Activated CD4-positive, alpha-beta T cell treated with anti-CD3 and anti-CD28 coated beads, Interleukin-10, Interleukin-2, amounts not matched to agents 100 ng/mL and 50 ng/mL, durations not matched to agents 16 hours and 8 hours (primary cell): ENCODE measurements at places on chromosomes 12 and 14.

DNA sequence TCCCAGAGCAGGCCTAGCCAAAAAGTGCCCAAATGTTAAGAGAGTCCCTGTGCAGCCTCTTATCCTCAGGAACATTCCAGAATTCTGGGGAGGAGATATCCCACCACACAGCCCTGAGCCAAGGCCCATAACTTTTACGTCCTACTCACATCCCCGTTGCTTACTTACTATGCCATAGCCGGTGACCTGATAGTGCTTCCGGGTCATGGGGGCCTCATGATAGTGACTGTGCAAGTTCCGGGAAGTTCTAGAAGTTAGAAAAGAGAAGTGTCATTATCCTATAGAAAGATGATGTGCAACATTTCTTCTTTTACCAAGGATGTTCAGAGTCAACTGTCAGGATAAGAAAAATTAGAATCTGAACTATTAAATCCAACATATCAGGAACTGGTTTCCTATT lies 15.6 kb upstream of the NGB start:
- no peak for DNase-seq

GRCh38 chr12:57528176-57528575 lies 5.6 kb downstream of the MBD6 start:
- DNase-seq = no peak

- DNase-seq = no peak
These were observed 37.4 kb upstream of the NKX2-8 start for GRCh38 chr14:36619853-36620252.

DNA sequence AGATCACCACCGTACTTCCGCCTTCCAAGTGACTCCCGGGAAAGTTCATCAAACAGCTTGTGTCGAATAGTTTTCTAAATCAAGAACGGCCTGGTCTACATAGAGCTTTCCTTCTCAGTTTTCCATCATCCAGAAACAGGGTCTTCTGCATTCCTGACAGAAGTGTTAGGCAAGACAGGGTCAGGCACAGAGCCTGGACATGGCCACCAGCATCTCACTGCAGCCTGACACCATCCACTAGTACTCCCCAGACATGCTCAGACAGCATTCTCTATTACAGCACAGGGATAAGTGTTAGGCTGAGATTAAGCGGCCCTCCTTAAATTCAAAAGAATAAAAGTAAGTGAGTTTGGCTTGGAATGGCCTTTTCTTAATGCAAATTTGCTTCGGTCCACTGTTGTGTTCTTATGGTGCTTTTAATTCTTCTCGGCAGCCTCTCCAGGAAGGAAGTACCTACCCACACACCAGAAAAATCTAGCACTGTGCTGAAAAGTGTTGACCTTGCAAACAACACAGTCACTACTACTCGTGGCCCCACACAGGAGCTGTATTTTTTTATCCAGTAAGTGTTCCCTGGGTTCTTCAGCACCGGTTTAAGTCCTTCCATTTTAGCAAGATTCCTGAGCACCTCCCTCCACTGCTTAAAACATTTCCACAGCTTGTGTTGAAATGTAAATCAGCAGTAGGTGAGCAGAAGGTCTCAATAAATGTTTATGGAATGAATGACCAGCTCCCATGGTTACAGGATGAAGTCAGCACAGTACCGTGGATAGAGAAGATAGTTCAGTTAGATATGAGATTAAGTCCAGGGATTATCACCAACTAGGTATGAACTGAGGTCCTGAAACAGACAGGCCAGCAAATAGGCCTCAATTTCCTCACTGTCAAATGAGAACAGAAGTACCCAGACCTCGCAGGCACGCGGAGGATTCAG lies 44.1 kb downstream of the SETD3 start:
- peak; percentile 38 for DNase-seq

DNA sequence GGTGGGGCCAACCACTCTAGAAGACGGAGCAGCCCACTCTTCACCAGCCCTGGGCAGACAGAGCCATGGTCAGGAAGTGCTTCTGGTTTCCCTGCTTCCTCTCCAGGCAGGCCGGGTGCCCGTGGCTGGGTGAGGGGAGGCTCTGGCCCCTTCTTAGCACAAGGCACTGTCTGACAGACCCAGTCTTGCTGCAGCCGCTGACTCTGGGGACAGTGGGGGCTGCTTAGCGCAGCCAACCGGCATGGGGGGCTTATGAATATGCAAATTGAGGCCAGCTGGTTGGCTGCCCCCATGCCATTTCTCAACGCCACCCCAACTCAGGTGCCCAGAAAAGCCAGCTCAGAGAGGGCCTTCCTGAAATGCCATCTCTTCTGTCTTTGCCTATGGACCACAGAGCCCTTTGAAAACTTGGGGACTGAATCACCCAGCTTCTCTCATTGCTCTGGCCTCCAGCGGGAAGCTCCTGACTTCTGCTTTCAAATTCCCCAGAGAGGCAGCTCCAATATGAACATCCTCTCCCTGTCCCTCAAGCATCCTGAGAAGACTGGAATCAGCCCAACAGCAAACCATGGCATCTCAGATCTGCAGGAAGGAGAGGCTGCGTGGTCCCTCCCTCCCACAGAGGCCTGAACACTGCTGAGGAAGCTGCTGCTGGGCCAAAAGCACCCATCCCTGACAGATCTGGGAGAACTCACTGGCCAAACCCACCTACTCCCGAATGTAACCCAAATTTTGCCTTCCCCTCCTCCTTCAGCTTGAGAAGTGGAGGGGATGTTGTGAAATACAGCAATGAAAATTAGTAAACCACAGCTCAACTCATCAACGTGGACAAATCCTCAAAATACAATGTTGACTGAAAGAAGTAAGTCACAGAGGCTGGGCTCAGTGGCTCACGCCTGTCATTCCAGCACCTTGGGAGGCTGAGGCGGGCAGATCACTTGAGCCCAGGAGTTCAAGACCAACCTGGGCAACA lies at the start of gene PROX2:
TSS of gene PROX2 (minus strand) at position 205 of the 973 bp plus-strand sequence. CDS start 12,311 bp downstream, outside the sequence.
- DNase-seq = no peak

GRCh38 chr12:108560752-108561719 lies at the start of gene SART3:
Gene SART3 (minus strand): TSS chr12:108561173. CDS start chr12:108561154, 19 bp downstream.
- DNase-seq = peak; percentile 89

DNA sequence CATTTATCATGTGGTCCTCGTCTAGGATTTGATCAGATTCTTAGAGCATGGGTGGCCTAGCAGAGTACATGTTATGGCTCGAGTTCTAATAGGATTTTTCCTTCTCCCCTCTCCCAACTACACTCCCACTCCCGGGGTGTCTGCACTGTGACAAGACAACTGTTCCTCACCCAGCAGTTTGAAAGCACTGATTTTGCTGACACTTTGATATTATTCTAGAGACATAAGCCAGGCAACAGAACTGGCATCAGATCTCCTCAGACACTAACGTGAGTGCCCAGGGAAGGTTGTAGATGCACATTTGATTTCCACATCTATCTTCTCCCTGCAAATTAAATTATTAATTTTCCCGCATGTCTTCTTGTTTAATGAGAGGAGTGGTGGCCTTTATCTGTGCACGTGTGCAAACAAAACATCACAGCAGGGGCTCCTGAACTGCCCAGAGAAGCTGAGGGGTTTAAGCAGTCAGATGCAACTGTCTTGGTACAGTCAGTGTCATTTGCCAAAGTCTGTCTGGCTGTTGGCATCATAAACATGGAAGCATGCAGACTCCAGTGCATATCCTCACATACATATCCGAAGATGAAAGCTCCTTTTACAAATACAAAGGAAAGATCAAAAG lies 491.8 kb downstream of the NPAS3 start:
- DNase-seq = no peak

DNA sequence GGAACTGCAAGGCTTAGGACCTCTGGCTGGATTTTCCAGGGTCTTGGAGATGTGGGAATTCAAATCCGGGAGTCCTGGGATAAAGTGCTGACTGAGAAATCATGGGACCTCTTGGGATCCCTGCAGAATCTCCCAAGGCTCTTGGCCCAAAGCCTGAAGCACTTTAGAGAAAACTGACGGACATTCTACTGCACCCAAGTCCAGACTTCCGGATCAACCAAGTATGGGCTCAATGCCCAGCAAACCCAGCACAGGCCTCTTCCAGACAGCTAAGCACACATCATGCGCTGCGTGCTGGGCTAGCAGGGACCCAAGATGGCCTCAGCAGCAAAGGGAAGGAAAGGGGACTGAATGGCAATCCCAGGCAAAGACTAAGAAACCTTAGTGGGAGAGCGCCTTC lies 85.0 kb downstream of the ACTN1 start:
- no peak for DNase-seq

DNA sequence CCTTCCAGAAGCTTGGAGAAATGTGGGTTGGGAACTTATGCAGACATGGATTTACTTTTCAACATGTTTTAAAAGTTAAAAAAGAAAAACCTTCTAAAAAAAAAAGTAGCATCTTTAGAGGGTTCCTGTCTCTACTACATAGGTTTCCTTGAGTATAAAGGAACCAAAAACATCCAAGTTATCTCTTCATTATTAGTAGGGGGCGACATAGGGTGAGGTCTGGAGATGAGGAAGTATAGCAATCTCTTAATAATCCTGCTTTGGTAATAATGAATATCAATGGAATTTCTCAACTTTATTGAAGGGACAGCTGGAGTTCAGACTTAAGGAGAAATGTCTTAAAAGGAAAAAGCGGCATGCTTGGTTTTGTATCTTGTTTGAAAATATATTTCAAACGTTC lies 6.5 kb upstream of the PLXNC1 start:
- DNase-seq = no peak

DNA sequence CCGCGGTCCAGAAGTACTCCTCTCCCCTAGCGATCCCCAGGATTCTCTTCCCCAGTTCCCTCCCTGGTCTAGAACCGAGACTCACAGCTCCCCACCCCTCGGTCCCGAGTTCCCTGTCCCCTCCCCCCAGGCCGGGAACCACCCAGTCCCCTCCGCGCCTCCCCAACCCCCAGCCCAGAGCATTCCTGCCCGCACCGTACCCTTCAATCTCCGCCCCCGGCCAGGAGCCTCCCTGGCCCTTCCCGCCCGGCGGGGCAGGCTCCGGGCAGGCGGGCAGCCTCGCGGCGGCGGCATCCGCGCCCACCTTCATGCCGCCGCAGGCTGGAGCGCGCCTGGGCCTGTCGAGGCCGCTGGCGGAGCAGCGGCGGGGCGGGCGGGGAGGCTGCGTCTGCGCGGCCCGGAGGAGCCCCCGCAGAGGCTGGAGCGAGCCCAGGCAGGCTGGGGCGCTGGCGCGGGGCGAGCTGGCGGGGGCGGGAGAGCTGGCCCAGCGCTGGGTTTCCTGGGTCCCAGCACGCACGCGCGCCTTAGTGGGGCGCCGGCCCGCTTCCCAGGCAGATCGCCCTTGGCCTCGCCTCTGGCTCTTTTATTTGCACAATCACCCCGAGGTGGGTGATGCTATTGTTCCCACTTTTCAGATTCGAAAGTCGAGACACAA lies 22.2 kb upstream of the GPR132 start:
- no peak for DNase-seq

GRCh38 chr14:100424504-100425428 lies 101.6 kb downstream of the SLC25A47 start:
- peak; percentile 53 for DNase-seq

DNA sequence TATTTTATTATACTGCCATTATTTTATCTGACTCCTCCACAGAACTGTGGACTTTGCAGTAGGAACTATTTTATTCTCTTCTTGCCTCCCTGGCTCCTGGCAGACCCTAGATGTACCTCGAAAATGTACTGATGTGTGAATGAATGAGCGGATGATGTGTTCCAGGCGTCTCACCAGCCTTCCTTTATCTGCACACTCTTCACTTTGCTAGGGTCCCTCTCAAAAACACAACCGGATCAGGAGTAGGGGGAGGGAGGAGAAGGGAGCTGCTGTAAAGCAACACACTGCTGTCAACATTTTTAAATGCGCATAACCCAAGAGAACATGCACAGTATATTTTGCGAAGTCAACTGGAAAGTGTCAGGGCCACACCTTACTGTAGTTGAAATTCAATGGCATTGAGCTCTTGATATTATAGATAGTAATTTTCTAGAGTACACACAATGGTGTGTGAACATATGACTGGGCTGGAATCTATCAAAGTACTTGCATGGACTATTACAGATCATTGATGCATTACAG lies 36.3 kb downstream of the SRGAP1 start:
- DNase-seq = no peak

- DNase-seq = no peak
These were observed 9.0 kb downstream of the TUBA1C start for GRCh38 chr12:49273726-49274395.
